HFFc6 (cell line): ENCODE measurements at places on chromosomes 1 and 21. TPM values are rescaled to one million over a fixed set of nuclear protein-coding genes. Genes with fewer than 3 reads are reported as not detected.

DNA sequence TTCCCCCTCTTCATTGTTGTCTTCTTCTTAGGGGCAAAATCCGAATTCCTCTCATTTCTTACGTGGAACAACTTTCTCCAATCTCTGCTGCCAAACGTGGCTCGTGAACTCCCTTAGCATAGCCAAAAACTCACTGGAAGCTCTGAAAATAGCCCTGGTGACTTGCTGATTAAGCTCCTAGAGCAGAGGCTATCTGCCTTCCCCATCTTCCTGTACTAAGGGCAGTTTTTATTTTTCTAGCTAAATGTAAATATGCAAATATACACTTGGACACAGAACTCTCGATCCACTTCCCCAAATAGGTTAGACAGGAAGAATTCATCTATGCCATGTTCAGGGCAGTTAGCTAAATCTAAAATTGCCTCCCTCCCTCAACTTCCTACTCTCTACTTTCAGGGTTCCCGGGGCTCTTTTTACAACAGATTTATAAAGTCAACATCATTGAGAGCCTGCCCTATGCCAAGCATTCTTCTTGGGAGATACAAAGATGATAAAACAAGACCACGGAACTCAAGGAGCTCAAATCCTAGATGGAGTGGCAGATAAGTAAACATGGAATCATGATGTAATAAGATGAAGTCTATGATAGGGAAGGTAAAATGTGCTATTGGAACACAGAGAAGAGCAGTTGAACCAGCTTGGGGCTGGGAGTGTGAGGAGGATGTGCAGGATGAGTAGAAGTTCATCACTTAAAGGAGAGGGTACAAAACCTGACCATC lies 59.4 kb upstream of the FMOD start:
- DNase-seq: no peak

Gene G0S2
- total RNA-seq: 1.6 to 2.8 TPM (median 2.1 TPM) in 3 replicates

DNA sequence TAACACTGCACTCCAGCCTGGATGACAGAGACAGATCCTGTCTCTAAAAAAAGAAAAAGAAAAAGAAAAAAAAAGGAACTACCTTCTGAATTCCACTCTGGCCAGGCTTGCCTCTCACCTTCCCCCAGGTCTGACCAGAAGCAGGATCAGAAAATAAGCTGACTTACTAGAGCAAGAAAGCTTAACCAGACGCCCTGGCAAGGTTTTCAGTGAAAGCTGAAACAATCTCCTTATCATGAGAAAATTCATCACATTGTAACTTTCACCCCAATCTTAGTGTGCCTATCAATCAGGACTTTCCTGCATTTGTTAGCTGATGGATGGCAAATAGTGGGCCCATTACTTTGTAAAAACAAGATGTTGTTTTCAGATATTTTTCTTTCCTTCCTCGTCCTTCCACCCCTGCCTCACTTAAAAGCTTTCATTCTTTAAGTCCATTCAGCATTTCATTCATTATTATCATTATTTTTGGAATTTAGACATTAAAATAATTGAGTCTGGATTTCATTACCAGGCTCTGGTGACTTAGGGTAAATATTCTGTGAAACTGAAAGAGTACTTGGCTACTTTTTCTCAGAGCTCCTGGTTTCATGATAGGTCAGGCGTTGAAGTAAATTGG lies 96.5 kb upstream of the CD34 start:
- no peak for DNase-seq

Gene KIFAP3
- 19.2 to 25.1 TPM (median 20.5 TPM) in 3 replicates for total RNA-seq

DNA sequence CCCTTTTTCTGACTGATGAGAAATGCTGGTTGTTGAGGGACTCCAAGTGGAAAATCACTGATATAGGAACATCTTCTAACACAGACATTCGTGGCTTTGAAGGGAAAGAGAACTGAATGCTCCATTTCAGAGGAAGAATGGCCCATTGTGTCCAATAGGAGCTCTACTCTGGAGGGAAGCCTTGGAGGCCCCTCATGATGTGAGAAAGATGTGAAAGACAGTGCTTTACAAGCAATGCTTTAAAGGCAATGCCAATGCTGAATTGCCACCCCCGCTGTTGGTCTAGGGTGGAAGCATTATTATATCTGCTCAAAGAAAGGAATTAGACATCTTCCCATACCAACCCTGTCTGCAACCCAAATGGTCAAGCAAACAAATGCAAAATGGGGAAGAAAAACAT lies 13.7 kb downstream of the NMNAT2 start:
- DNase-seq: no peak

DNA sequence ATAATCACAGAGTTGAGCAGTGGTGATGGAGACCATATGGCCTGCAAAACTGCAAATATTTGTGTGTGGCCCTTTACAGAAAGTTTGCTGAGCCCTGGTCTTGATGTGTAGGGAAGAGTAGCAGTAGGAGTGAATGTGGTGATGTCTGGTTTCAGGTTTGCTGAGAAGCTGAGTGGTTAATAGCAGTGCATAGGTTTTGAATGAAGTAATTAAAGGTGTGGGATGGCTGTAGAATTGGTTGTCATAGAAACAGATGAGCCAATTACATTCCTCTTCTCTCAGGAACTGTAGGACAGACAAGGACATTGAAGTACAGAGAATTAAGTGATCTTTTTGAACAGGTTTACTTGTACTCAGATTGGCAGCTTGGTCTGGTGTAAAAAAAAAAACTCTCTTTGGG lies 37.4 kb downstream of the PRDM2 start:
- DNase-seq: no peak

DNA sequence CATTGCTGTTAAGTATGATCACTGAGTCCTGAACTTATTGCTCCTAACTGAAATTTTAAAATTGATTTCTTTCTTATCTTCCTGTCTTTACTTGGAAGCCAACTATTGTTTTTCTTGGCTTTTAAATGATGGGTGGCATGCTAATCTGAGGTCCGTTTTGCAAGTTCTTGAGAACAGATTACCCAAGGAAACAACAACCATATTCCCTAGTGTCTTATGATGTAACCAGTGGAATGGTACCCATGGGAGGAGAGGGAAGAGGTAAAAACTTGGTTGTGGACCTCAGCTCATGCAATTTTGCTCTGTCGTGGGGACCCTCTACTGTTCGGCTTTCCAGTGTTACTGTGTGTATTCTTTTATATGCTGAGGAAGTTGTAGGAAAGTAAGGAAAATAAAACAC lies 454.8 kb upstream of the ADAMTS5 start:
- no peak for DNase-seq

GRCh38 chr1:117678246-117678977 lies 72.6 kb downstream of the TENT5C start:
- peak; percentile 21 for DNase-seq

Gene LMOD1
- 19.9 to 39.3 TPM (median 36.7 TPM) in 3 replicates for total RNA-seq

DNA sequence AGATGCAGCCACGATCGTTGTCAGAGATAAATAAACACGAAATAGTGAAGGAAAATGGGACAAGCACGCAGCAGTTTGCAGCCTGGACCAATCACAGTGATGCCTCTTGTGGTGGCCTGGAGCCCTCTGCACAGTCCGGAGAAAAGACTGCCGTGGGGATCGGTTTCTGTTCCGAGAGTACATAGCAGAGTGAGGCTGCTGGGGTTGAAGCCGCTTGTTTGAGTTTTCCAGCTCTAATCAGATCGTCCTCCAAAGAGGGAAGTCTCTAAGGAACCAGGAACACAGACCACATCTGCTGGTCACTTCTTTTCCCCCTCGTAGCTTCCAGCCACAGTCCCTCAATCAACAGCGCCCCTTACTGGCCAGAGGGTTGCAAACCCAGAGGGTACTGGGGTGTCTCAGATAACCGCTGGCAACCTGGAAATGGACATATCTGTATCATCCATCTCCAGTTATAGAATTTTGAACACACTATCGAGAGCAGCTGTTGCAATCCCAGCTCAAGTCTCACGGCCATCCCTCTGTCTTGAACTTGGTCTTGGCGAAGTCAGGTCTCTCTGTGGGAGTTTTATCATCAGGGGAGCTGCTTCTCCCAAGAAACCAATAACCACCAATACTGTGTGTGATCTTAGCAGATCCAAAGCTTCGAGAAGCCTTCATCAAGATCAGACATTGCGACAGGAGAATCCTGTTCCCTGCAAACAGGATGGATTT lies 57.4 kb downstream of the OLIG1 start:
- DNase-seq: peak; percentile 54

DNA sequence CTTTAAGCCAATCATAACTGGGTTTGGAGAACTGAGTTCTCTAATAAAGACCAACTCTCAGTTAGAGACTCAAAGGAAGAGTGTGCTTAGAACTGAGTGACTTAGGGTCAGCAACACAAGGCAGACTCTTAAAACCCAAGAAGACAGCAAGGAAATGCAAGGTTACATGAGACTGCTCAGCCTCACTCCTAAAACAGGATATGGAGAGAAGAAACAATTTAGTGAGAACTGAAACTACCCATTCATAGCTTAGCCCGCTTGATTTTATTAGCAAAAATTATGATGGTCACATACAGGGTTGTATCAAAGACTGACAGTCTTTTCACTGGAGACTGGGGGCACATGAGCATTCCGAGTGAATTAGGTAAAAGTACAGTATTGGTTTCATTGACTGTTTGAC lies 78.9 kb upstream of the DMRTA2 start:
- no peak for DNase-seq

GRCh38 chr1:41673378-41673777 lies 188.9 kb upstream of the EDN2 start:
- no peak for DNase-seq

GRCh38 chr1:118812555-118812954 lies 175.6 kb downstream of the TBX15 start:
- no peak for DNase-seq

Gene RASAL2
- 22.2 to 30.7 TPM (median 28.9 TPM) in 3 replicates for total RNA-seq

Gene PTAFR
- total RNA-seq: 0.23 and 0.43 TPM in 2 replicates

Gene SMPDL3B
- total RNA-seq: not detected in 2 replicates
